ENCODE measurements at places on chromosomes 6 and 20. TPM values are rescaled to one million over a fixed set of nuclear protein-coding genes. Genes with fewer than 3 reads are reported as not detected.

Gene MYH7B
- total RNA-seq, result 0.74 TPM

Gene KCNQ5
- total RNA-seq, result not detected

Gene ADGB
- total RNA-seq, result not detected

Gene OR2J2
- total RNA-seq, result not detected

Gene PCSK2
- total RNA-seq, result not detected

Gene AVP
- not detected for total RNA-seq

Gene ARMC12
- total RNA-seq, result 0.79 TPM

Gene TGM2
- total RNA-seq, result 6.1 TPM

Gene TULP4
- 70.8 TPM for total RNA-seq

DNA sequence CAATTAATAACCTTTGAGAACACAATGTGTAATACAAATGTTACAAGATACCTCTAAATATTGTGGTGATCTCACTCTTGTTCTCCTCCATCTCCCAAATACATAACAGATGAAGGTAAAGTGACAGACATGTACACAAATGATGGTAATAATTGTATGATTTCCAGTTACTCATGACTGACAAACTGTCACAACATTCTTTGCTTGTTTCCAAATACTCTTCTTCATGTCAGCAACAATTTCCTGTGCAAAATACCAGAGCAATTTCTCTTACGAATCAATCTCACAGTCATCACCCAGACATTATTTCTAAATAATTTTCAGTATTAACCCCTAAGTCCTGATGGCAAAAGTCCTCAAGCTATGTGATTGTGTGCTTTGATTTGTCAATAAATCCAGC lies 92.9 kb downstream of the RPS12 start:
- no peak overlapping the region for H3K27ac ChIP-seq
- H3K4me1 ChIP-seq, result peaks cover 13% of the 10 kb centered on the region
- no peak for DNase-seq
- H3K36me3 ChIP-seq, result no peaks in the 10 kb centered on the region
- no peaks in the 10 kb centered on the region for H3K27me3 ChIP-seq
- H3K4me3 ChIP-seq, result no peak overlapping the region

GRCh38 chr6:169907419-169908115 lies 156.1 kb downstream of the ERMARD start:
- H3K27me3 ChIP-seq, result no peaks in the 10 kb centered on the region
- no peak overlapping the region for H3K27ac ChIP-seq

- H3K4me1 ChIP-seq, result peaks cover 4% of the 10 kb centered on the region
- no peak overlapping the region for H3K4me3 ChIP-seq
- H3K27ac ChIP-seq, result no peak overlapping the region
Observed at GRCh38 chr6:158340252-158340651, 28.0 kb downstream of the TULP4 start.

- H3K4me3 ChIP-seq, result no peak overlapping the region
- no peaks in the 10 kb centered on the region for H3K36me3 ChIP-seq
- no peak for DNase-seq
- H3K27me3 ChIP-seq, result no peaks in the 10 kb centered on the region
Observed at GRCh38 chr20:54263116-54263690, 55.3 kb downstream of the PFDN4 start.

- no peaks in the 10 kb centered on the region for H3K4me1 ChIP-seq
- no peak overlapping the region for H3K4me3 ChIP-seq
- H3K27me3 ChIP-seq, result no peaks in the 10 kb centered on the region
- H3K27ac ChIP-seq, result no peak overlapping the region
- no peak for DNase-seq
- no peaks in the 10 kb centered on the region for H3K36me3 ChIP-seq
Observed at GRCh38 chr6:118581489-118581959, 33.4 kb downstream of the PLN start.

DNA sequence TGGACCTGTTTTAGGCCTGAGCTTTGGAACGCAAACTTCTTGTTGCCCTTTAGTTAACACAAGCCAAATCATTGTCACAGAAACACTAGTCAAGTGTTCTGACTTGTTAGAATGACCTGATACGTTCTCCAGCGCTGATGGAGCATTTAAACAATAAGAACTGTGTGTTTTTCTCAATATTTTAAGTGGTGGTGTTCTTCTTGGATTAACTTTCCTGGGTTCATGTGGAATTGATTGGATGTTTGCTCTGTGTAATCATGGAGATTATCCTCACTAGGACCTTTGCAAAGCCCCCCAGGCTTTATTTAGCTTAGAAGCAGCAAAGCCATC lies 1.6 kb downstream of the LRRC1 start:
- no peaks in the 10 kb centered on the region for H3K36me3 ChIP-seq
- DNase-seq, result no peak
- peak overlapping the region; percentile 65 for H3K4me3 ChIP-seq
- H3K4me1 ChIP-seq, result peaks cover 48% of the 10 kb centered on the region
- peak overlapping the region; percentile 92 for H3K27ac ChIP-seq
- no peaks in the 10 kb centered on the region for H3K27me3 ChIP-seq

- no peaks in the 10 kb centered on the region for H3K36me3 ChIP-seq
- no peak overlapping the region for H3K27ac ChIP-seq
- no peaks in the 10 kb centered on the region for H3K27me3 ChIP-seq
- H3K4me3 ChIP-seq, result no peak overlapping the region
- no peaks in the 10 kb centered on the region for H3K4me1 ChIP-seq
Observed at GRCh38 chr6:163612200-163612599, 197.7 kb downstream of the QKI start.

DNA sequence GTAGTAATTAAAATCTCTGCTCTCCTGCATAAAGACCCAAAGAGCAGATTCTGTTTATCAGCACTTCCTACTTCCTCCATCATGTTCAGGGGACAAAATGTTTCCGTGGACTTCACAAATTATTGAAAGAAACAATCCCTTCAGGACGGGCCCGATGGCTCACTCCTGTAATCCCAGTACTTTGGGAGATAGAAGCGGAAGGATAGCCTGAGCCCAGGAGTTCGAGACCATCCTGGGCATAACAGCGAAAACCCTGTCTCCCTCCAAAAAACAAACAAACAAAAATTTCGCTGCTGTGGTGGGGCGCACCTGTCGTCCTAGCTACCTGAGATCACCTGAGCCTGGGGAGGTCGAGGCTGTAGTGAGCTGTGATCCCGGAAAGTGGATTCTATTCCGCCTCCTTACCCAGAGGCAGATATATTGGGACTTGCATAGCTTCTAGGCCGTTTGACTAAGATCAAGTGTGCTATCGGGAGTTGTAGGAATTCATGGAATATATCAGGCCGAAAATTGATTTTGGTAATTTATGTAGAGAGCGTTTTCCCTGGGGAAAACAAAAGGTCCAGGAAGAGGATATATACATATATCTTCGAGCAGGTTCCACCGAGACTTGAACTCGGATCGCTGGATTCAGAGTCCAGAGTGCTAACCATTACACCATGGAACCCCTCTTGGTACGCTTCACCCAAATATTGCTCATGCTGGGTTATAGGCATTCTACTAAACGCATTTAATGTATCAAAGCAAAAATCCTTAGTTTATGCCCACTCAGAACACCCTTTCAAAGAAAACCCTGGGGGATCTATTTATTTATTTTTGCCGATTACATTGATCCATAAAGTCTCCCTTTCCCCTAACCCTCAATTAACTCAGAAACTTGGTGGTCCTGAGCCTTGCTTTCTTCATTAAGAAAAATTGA lies 74.5 kb upstream of the ZNF184 start:
- no peaks in the 10 kb centered on the region for H3K36me3 ChIP-seq
- peak overlapping the region; percentile 34 for H3K4me3 ChIP-seq
- H3K4me1 ChIP-seq, result peaks cover 10% of the 10 kb centered on the region
- H3K27ac ChIP-seq, result peak overlapping the region; percentile 50

DNA sequence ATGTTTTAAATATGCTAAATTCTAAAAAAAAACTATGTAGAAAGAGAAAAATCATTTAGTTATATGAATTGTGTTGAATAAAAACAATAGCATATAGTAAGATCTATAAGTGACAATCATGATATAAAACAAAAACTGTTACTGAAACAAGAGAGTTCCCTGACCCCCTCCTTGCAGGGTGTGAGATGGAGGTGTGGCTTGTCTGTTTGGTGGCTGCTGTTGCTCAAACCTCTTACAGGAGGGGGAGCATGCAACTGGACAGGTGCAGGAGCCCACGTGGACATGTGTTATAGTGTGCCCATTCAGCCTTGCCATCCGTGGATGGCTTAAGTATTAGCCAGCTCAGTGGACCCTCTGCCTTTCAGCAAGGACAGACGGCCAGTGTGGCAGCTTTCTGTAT lies 206.7 kb downstream of the MOXD1 start:
- no peak overlapping the region for H3K27ac ChIP-seq
- no peaks in the 10 kb centered on the region for H3K36me3 ChIP-seq
- no peaks in the 10 kb centered on the region for H3K27me3 ChIP-seq
- DNase-seq, result no peak
- no peak overlapping the region for H3K4me3 ChIP-seq
- peaks cover 20% of the 10 kb centered on the region for H3K4me1 ChIP-seq

GRCh38 chr6:40856271-40856670 lies 182.8 kb downstream of the UNC5CL start:
- 0 out of 2 replicates have a peak, but pooled peaks cover 8% of the 10 kb centered on the region for H3K27me3 ChIP-seq
- H3K4me1 ChIP-seq, result no peaks in the 10 kb centered on the region
- H3K4me3 ChIP-seq, result no peak overlapping the region
- DNase-seq, result no peak
- no peaks in the 10 kb centered on the region for H3K36me3 ChIP-seq

DNA sequence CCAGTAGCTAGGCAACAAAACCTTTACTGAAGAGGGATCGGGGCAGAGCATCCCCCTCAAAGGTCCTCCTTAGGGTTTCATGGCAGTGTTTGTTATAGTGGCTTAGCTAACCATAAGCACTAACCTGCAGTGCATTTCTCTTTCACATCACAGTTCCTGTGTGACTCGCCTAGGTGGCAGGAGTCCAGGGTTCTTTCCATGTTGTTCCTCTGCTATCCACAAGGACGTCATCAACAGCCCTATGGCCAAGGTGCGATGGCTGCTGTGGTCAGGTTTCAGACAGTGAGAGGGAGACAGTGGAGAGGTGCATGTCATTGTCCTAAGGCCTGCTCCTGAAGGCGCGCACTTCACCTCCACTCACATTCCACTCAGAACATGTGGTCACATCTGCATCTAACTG lies 38.8 kb upstream of the FOXA2 start:
- peaks cover 12% of the 10 kb centered on the region for H3K27me3 ChIP-seq
- no peaks in the 10 kb centered on the region for H3K4me1 ChIP-seq
- peak; percentile 27 for DNase-seq
- H3K36me3 ChIP-seq, result no peaks in the 10 kb centered on the region

GRCh38 chr20:49024220-49024619 lies 21.9 kb upstream of the CSE1L start:
- no peaks in the 10 kb centered on the region for H3K27me3 ChIP-seq
- no peak overlapping the region for H3K27ac ChIP-seq
- no peak overlapping the region for H3K4me3 ChIP-seq
- DNase-seq, result no peak
- peaks cover 27% of the 10 kb centered on the region for H3K36me3 ChIP-seq

GRCh38 chr6:90000864-90001731 lies 106.8 kb downstream of the GJA10 start:
- no peak overlapping the region for H3K27ac ChIP-seq
- H3K4me3 ChIP-seq, result no peak overlapping the region
- no peaks in the 10 kb centered on the region for H3K36me3 ChIP-seq
- DNase-seq, result no peak
- H3K27me3 ChIP-seq, result no peaks in the 10 kb centered on the region

DNA sequence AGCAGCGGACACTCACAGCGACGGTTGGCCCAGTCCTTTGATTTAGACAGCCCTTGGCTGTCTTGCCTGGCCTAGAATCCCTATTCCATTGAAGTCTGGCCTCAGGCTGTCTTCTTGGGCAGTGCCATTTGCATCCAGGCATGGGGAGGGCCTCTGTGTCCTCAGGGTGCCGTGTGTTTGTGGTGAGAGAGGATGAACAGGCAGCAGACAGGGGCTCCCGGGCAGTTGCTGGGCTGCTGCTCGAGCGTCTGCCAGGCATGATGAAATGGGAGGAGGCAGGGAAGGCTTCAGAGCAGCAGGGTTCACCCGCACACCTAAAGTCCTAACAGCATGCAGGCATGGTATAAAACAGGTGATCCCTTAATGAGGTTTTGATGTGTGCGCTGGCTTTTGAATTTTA lies 126.9 kb downstream of the SOBP start:
- DNase-seq, result no peak
- no peaks in the 10 kb centered on the region for H3K4me1 ChIP-seq
- H3K27ac ChIP-seq, result no peak overlapping the region
- H3K4me3 ChIP-seq, result no peak overlapping the region

GRCh38 chr20:40948465-40949267 lies 80.0 kb upstream of the TOP1 start:
- no peak for DNase-seq
- H3K27me3 ChIP-seq, result no peaks in the 10 kb centered on the region
- H3K36me3 ChIP-seq, result no peaks in the 10 kb centered on the region

DNA sequence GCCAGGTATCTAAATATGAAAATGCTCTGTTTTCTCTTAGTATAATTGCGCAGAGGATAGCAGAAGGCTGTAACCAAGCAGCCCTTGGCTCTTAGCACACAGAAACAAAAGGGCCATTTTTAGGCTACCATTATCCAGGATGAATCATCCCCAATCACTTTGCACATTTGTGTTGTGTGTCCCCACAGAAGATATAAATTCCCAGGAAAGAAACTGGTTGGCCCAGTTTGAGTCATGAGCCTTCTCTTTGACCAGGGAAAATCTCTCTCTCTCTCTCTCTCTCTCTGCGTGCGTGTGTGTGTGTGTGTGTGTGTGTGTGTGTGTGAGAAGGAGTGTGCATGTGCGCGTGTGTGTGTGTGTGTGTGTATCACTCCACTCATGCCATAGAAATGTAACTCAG lies 178.5 kb downstream of the FRK start:
- no peak overlapping the region for H3K4me3 ChIP-seq
- no peaks in the 10 kb centered on the region for H3K4me1 ChIP-seq
- no peak overlapping the region for H3K27ac ChIP-seq
- DNase-seq, result peak; percentile 70
- H3K27me3 ChIP-seq, result peaks cover 38% of the 10 kb centered on the region
- H3K36me3 ChIP-seq, result no peaks in the 10 kb centered on the region

DNA sequence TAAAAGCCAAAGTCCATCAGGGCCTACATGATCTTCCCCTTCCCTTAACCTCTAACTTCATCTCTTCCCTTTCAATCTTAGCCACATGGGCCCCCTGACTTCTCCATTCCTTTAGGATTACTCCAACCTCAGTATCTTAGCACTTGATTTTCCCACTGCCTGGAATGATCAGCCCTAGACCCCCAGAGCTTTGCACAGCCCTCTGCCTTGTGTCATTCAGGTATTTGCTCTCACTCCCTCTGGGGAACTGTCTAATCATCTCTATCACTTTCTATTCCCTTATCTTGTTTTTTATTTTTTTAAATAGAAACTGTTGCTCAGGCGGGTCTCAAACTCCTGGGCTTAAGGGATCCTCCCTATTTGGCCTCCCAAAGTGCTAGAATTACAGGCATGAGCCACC lies 13.3 kb upstream of the ZNFX1 start:
- peak overlapping the region; percentile 21 for H3K27ac ChIP-seq
- no peak for DNase-seq
- peaks cover 38% of the 10 kb centered on the region for H3K36me3 ChIP-seq

All from HCT116 (cell line).